T-helper 22 cell (primary cell): ENCODE measurements at places on chromosomes 6 and 20.

DNA sequence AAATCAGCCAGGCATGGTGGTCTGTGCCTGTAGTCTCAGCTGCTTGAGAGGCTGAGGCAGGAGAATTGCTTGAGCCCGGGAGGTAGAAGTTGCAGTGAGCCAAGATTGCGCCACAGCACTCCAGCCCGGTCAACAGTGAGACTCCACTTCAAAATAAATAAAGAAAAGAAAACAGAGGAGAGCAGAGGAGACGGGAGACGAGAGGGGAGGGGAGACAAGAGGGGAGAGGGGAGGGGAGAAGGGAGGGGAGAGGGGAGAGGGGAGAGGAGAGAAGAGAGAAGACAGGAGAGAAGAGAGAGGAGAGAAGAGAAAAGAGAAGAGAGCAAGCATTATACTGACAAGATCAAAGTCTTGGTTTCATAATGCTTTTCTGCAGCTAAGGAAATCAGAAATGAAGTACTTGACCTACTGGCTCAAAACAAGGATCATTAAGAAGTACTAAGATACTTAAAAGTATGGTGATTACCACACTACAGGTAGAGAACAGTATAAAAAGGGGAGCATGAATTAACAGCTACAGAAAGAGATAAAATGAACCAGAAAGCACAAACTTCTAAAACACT is 30.5 kb downstream of the FAM8A1 start:
- DNase-seq: no peak

GRCh38 chr6:42007286-42008137 is 42.8 kb upstream of the TAF8 start:
- DNase-seq: no peak

GRCh38 chr20:45823949-45824835 is 2.9 kb downstream of the TNNC2 start:
- peak; percentile 20 for DNase-seq

DNA sequence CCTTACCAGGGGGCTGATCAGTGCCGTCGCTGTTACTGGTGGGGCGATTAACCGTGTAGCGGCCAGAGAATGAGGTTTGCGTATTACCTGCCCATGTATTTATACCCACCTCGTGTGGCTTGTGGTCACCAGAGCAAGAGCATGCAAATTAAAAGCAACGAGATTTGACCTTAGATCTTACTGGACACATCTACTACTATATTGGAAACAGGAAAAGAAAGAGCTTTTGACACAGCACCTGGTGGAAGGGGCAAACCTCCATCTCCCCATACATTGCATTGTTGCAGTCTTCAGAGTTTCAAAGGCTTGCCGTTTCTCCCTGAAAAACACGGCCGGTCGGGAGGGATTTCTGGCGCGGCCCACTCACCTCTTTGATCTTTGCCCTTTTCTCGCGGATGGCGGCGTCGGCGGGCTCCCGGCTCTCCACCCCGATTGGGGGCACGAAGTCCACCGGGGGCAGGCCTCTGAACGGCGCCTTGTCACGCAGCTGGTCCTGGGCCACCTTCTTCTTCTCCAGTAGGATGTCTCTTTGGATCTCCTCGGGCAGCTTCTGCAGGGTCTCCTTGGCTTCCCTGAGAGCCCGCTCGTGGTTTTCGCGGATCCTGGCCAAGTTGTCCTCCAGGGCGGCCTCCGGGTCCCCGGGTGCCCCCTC is 1.3 kb downstream of the MAN1A1 start:
- no peak for DNase-seq

DNA sequence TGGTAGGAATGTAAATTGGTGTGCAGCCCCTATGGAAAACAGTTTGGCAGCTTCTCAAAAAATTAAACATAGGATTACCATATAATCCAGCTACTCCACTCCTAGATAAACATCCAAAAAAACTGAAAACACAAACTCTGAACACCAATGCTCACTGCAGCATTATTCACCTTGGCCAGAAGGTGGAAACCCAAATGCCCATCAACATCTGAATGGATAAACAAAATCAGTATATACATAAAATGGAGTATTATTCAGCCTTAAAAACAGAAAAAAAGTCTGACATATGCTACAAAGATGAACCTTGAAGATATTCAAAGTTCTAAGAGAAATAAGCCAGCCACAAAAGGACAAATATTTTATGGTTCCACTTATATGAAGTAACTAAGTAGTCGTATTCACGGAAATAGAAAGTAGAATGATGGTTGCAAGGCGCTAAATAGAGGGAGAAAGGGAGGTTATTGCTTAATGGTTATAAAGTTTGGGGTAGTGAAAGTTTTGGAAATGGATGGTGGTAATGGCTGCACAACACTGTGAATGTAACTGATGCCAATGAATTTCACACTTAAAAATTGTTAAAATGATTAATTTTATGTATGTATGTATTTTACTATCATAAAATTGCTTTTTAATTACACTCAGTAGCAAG is 4.0 kb downstream of the PHF10 start:
- DNase-seq: no peak
